GM19239 (cell line): ENCODE measurements at places on chromosomes 6 and 20.

GRCh38 chr6:156777577-156778453 lies 637 bp downstream of the ARID1B start:
- DNase-seq, result peak; percentile 55

DNA sequence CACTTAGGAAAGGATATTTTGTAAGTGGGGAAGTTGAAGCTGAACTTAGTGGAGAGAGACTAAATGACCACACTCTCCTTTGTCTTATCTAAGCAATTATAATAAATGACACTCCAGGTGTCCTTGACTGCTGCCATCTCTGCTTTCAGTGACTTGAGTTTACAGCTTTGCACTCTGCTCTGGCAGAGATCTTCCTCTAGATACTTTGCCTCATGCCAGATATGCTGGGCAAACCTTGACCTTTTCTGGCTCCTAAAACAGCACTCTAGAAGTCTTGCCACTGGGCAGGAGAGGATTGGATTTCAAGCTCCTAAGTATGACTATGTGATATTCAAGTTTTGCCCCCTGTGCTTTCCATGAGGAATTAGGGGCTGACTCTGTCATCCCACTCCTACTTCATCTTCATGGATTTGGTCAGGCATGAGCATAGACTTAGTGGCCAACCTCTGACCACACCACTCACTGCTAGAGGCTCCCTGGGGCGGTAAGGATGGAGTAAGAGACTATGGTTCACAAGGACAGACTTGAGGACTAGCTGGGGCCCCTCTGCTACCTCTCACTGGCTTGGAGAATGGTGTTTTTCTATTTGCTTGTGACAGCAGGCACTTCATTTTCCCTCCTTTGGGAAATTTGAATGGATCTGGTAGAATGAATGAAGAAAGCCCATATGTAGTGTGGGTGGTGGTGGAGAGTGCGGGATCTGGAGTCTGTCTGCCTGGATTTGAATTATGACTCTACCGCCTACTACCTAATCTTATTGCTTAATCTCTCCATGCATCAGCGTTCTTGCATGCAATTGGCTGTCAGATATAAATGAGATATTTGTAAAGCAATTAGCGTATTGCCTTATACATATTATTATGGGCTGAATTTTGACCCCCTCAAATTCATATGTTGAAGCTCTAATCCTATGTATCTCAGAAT lies 191.4 kb downstream of the REV3L start:
- no peak for DNase-seq

GRCh38 chr6:143536461-143536865 lies 24.9 kb upstream of the FUCA2 start:
- DNase-seq, result peak; percentile 43

- no peak for DNase-seq
These were observed 21.1 kb downstream of the FBXO9 start for GRCh38 chr6:53086302-53086701.

GRCh38 chr6:77038807-77039206 lies 424.5 kb downstream of the HTR1B start:
- no peak for DNase-seq

- DNase-seq, result no peak
These were observed 81.8 kb downstream of the SGK1 start for GRCh38 chr6:134235937-134236751.

DNA sequence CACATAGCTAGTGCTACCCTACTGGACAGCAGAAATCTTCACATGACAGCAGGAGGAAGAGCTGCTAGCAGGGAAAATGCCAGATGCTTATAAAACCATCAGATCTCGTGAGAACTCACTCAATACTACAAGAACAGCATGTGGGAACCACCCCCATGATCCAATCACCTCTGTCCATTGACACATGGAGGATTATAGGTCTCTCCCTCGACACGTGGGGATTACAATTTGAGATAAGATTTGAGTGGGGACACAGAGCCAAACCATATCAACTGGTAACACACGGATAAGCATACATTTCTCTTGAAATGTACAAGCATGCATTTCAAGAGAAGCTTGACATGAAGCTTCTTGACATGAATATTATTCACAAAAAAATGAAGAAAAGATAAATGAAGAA lies 64.1 kb downstream of the MMS22L start:
- no peak for DNase-seq

DNA sequence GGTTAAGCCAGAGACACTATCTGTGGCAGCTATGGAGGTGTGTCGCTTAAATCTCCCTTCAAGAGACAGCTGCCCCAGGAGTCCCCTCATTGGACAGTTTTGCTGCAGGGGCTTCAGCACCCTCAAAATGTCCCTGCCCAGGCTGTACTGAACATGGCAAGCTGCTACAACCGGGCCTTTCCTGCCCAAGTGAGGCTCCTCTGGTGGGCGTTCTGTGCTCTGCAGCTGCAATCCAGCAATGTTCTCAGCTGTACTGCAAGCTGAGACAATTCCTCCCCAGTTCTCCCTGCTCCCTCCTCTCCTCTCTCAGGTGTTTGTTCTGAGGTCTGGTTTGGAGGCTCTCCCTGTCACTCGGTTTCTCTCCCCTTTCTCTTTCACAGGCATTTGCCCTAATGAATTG lies 190.8 kb upstream of the LAMP5 start:
- DNase-seq, result no peak

DNA sequence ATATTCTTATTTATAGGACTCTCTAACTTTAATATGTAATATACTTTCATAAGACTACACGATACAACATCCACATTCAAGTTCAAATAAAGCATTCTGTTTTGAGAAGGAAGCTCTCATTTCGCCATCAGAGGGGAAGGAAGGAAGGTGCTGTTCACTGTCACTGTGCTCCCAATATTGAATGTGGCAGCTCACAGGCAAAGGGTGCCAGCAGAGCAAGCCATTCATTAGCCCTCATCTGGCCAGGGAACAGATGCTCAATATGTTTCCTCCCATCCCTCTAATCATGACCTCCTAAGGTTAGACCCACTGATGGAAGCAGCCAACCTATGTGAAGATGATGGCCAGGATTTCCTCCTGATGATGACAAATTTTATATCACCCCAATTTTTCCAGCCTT lies 154.4 kb downstream of the DST start:
- no peak for DNase-seq

GRCh38 chr6:140180306-140180705 lies 805.9 kb upstream of the CITED2 start:
- DNase-seq, result no peak

DNA sequence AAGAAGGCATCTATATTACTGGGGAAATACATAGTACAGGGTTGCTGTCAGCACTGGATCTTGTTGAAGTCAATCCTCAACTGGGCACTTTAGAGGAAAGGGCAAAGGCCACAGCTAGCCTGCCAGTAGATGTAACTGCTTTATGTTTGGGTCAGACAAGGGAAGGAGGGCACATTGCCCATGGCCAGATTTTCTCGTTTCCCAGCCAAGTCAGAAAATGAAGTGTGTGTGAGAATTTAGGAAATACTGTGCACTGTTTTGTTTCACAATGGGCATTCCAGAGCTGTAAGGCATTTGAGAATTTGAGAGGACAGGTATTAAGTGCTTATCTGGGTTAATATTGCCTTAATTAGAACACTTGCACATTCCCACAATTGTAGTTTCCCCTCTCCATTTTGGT lies 183.9 kb upstream of the MCHR2 start:
- no peak for DNase-seq

GRCh38 chr20:45969712-45970634 lies 2.0 kb downstream of the ZNF335 start:
- DNase-seq, result no peak

DNA sequence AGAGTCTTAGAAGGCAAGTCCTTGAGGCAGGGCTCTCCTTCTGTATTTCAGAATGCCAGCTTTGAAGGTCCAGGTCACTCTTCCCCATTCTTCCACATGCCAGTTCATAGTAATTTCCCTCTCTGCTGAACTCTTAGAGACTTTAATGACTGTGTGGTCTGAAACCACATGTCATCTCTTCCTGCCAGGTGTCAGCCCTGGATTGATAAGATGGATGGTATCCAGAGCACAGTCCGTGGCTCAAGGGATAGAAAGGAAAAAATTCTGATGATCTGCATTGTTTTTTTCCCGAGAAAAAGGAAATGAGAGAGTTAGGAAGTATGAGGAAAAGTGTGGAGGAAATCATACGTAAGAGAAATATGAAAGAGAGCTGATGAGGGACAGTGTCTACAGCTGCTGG lies 250.9 kb downstream of the TPBG start:
- no peak for DNase-seq

DNA sequence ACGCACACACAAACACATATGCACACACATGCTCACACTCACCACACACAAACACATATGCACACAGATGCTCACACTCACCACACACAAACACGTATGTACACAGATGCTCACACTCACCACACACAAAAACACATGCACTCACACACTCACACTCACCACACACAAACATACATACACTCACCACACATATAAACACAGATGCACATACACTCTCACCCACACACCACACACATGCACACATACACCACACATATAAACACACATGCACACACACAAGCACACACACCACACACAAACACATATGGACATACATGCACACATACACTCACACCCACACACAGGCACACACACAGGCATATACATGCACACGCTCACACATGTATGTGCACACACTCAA lies 112.3 kb downstream of the ERMARD start:
- no peak for DNase-seq

DNA sequence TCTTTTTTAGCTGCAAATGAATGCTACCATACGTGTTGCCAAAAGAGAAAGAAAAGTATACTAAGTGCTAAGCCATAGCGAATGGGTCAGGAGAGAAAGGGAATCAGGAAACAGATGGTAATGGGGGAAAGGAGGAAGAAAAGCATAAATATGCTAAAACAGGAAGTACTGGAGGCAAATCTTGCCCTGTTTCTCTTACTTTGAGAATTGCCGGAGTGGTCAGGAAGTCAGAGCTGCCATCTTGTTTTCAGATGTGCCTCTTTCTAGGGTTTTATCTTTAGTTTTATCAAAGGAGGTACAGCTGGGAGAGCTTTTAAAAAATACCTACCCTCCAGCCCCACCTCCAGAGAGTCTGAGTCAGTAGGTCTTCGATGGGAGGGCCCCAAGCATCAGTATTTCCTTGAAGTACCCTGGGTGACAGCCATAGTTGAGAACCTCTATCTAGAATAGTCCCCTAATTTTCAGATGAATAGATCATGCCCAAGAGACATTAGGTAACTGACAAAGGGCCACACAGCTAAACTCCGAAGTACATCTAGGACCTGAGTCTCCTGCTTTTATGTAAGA lies 193.3 kb downstream of the CLIC5 start:
- no peak for DNase-seq
